NCI-H1436 (cell line): ENCODE measurements at places on chromosomes 2 and 18.

DNA sequence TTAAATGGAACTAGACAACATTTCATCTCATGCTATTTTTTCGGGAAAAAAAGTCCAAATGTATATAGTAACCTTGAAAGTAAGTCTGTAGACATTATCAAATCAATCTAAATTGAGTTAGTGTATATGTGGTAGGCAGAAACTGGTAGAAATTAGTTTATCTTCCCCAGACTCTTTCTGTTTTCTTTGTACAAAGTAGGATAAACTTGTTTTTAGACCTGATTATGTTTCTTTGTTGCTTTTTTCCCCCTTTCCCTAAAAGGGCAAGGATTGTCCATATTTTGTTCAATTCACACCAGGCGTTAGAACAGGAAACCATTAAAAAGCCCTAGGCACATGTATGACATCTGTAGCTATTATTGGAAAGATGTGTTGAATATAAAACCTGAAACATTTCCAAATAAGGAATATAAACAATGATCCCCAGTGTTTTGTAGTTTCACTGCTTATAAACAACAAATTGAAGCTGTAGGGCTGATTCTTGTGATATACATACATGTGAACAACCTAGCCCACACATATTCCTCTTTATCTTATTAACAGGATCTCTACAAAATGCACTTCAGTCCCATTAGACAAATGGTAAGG, 528.3 kb downstream of the PARD3B start:
- no peak for DNase-seq

- DNase-seq: no peak
Observed at GRCh38 chr18:76442413-76443171, 52.5 kb downstream of the ZNF516 start.

GRCh38 chr2:55965966-55966365, 42.4 kb upstream of the EFEMP1 start:
- DNase-seq: no peak

- peak; percentile 49 for DNase-seq
Observed at GRCh38 chr2:176085861-176086771, 2.4 kb upstream of the EVX2 start.

DNA sequence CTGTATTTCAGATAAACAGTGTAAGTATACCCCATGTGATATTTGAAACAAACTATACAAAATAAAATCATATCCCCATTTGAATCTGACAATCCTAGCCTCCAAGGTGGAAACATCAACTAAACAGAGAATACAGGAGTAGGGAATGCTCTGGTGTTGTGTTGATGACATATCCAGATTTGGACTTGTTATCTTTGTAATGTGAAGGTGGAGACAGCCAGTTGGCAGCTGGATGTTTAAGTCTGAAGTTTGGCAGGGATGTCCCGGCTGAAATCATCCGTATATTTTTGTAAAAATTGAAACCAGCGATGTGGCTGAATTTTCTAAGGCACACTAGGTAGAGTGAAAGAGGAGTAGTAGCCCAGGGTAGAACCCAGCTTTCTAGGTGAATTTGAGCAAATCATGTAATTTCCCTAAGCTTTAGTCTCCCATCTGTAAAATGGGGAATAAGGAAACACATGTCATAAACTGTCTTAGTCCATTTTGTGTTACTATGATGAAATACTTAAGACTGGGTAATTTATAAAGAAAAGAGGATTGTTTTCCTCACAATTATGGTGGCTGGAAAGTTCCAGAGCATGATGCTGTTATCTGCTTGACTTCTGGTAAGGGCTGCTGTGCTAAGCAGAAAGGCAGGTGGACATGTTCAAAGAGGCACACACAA, 246.6 kb upstream of the APCDD1 start:
- no peak for DNase-seq

DNA sequence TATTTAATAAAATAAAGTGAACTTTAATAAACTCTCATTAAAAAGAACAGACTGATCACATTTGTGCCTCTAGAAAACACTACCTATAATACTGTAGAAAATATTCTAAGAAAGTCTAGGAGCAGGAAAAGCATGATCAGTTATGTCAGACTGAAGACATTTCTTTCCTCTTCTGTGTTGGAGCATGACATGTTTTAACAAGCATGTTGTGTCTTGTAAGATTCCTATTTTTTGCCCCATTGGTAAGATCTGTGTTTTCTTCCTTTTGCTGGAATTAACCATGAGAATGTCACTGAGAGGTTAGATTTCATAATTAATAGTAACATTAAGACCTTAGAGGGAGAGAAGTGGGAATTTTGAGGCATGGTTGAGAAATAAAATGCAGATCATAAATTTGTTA, 27.7 kb downstream of the LAMA3 start:
- DNase-seq: no peak

DNA sequence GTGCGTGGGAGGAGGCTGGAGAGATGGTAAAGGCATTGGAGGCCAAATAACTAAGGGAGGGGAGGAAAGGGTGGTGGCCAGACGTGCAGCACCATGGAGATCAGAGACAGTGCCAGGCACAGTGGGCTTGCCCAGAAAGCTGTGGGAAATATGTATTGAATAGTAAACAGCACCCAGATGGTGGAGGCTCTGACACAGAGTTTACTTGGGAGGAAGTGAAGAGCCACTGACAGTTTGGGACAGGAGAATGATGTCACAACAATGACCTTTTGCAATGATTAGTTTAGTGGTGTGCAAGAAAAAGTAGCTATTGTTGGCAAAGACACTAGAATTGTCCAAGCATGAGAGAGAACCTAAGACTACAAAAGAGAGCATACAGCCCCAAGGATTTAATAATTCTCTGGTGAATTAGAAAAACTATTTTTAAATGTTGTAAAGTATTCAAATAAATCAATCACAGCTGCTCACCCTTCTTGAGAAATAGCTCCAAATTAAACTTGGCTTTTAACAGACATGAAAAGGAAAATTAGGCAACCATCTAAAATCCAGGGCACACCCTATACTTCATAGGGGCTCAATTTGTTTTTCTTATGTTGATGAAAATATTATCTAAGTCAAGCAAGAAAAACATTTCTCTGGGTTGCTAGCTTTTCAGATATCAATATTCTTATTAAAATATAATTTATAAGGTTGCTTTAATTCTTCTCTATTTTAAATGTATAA, 458.7 kb upstream of the HNRNPA3 start:
- DNase-seq: no peak

DNA sequence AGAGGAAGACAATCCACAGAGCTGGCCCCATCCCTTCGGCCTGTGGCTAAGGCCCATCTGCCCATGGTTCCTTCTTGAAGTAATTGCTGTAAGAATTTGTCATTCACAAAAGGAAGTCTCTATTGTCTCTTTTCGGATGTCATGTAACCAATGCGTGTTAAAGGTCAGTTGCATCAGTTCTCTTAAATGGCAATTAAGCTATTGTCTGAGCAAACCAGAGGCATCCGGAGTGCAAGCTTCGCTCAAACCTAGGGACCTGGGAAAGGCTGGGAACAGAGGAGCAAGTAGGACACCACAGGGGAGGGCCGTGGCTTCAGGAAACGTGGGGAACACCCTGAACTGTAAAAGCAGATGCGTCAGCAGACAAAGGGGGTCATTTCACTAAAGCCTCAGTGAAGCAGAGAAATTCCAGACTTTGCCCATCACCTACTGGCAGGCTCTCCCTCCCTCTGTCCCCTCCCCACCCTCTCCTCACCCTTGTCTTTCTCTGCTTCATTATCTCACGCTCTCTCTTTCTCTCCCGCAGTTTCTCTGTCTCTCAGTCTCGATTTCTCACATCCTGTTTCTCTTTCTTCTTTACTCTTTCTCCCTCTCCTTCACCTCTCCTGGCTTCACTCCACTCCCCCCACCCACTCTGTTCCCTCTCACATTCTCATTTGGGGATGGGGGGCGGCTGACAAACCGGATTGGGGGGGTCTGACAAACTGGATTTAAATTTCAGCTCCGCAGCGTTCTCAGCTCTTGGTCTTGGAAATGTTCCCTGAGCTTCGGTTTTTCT, 204.6 kb upstream of the TNP1 start:
- DNase-seq: no peak

GRCh38 chr2:14826518-14826917, 194.0 kb downstream of the LRATD1 start:
- no peak for DNase-seq

DNA sequence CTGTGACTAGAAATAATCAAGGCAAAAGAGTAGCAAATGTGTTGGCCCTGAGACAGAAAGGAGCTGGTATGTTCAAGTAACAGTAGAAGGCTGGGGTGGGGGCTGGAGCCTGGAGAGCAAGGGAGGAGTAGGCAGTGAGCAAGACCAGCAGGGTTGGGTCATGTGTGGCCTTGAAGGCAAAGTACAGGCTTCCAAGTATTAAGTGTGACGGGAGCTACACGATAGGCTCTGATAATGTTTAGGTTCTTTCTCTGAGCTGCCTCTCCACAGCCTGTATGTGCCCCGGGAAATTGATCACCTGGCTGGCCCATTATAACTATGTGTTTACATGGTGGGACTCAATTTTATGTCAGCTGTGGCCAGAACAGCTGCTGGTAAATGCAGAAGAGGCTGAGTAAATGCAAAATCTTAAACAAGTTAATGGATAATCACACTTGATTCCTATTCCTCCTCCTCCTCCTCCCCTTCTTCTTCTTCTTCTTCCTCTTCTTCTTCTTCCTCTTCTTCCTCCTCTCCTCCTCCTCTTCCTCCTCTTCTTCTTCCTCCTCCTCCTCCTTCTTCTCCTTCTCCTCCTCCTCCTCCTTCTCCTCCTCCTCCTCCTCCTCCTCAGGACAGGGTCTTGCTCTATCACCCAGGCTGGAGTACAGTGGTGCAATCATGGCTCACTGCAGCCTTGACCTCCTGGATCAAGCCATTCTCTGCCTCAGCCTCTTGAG, 9.3 kb downstream of the IL1F10 start:
- DNase-seq: no peak

GRCh38 chr2:38621018-38621417, 18.3 kb upstream of the HNRNPLL start:
- DNase-seq: no peak

DNA sequence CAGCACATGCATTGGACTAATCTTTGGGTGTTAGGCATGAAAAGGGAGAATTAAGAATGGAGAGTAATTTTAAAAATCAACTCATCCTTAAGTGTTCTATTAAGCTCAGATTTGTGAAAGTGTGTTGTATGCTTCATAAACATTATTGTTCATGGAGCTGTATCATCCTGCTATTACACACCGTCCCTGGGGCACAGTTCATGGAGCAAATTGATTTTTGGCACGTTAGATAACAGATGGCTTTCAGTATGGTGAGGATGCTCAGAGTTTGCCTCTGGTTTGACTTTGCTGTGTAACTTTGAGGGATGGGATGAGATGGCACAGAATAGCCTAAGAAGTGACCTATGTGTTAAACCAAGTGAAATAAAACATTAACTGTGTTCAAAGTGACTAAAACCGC, 97.1 kb downstream of the MGAT5 start:
- DNase-seq: no peak

GRCh38 chr2:224638301-224638823, 53.2 kb upstream of the CUL3 start:
- DNase-seq: no peak

- DNase-seq: no peak
Observed at GRCh38 chr2:100814043-100814442, 5.9 kb upstream of the NPAS2 start.
